Stimulated activated CD8-positive, alpha-beta memory T cell treated with anti-CD3 and anti-CD28 coated beads, Interleukin-4, amount 100 ng/mL, for 1 hour (primary cell): ENCODE measurements at places on chromosomes 6 and 20.

DNA sequence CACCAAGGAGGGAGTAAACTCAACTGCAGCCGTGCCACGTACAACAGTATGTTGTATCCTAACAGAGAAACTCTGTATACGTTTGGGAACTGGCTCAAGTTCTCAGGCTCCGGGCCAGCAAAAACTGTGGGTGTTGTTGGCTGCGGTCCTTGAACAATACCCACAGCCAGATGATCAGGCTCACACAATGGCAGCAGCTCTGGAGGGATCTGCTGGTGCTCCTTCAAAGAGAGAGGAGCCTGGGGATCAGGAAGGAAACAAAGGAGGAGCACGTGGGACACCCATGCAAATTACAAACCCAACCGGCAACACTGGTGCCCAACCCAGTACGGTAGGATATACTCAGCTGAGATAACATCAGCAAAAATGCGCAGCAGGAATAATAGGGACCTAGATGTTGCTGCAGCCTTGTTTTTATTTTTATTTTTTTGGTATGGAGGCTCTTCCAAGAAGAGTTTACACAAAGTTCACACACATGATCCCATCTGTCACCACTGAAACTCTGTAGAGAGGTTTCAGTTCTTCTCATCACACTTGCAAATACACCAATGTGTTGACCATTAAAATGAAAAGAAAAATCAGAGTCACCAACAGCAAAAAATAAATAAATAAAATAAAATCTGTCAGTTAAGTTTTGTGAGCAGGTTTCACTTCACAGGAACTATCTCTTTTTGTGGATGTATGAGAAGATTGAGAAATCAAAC, 41.2 kb upstream of the PDE10A start:
- no peak for DNase-seq

GRCh38 chr6:20808924-20809323, 274.7 kb downstream of the CDKAL1 start:
- DNase-seq = no peak

GRCh38 chr6:39791311-39791710, 865 bp upstream of the DAAM2 start:
- DNase-seq = no peak

GRCh38 chr20:53037621-53038020, 65.5 kb downstream of the TSHZ2 start:
- DNase-seq = no peak

- DNase-seq = no peak
Measured at GRCh38 chr6:39341937-39342336, 19.4 kb upstream of the KCNK16 start.
